ENCODE measurements at places on chromosomes 2 and 18.
A peak's percentile ranks its signal among the peaks of the same experiment; 100 is the strongest.

GRCh38 chr2:134289225-134289624 is 35.4 kb downstream of the MGAT5 start:
- no peaks in the 10 kb centered on the region for H3K36me3 ChIP-seq
- H3K27ac ChIP-seq: no peak overlapping the region
- peak; percentile 48 for DNase-seq
- no peak overlapping the region for H3K4me3 ChIP-seq

DNA sequence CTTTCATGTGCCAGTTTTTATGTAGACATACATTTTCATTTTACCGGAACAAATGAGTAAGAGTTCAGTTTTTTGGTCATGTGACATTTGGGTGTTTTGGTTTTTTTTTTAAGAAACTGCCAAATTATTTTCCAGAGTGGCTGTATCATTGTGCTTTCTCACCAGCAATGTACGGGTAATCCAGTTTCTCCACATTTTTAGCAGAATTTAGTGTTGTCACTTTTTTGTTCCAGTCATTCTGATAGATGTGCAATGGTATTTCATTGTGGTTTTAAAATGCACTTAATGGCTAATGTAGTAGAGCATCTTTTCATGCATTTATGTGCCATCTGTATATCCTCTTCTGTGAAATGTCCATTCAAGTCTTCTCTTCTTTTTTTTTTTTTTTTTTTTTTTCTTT is 126.5 kb upstream of the FBXO11 start:
- H3K27me3 ChIP-seq: no peaks in the 10 kb centered on the region
- no peak overlapping the region for H3K27ac ChIP-seq
- no peak for DNase-seq
- H3K4me1 ChIP-seq: no peaks in the 10 kb centered on the region

DNA sequence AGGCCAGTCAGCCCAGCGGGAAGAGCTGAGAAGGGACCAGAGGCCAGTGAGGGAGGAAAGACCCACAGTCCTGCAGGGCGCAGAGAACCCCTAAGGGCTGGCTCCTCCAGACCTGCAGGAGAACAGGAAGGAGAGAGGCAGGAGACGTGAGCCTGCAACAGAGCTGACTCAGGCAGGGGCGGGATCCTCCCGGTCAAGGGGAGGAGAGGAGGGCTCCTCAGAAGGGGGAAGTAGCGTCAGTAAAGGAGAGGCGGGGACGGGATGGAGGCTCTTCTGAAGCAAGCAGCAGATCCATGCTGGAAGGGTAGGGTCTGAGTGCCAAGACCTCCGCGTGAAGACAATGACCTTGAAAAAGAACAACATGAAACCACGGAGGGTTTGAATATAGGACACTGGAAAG is 50.8 kb downstream of the TRABD2A start:
- H3K27me3 ChIP-seq: no peaks in the 10 kb centered on the region
- H3K27ac ChIP-seq: no peak overlapping the region
- H3K4me3 ChIP-seq: no peak overlapping the region
- no peaks in the 10 kb centered on the region for H3K4me1 ChIP-seq
- H3K36me3 ChIP-seq: no peaks in the 10 kb centered on the region

GRCh38 chr2:220104871-220105351 is 477.5 kb downstream of the SLC4A3 start:
- H3K4me1 ChIP-seq: no peaks in the 10 kb centered on the region
- H3K27ac ChIP-seq: no peak overlapping the region
- no peaks in the 10 kb centered on the region for H3K27me3 ChIP-seq
- DNase-seq: no peak
- no peaks in the 10 kb centered on the region for H3K36me3 ChIP-seq

- no peaks in the 10 kb centered on the region for H3K4me1 ChIP-seq
- no peak overlapping the region for H3K4me3 ChIP-seq
- H3K36me3 ChIP-seq: no peaks in the 10 kb centered on the region
These were observed 309.5 kb upstream of the HS6ST1 start for GRCh38 chr2:128628206-128628605.

DNA sequence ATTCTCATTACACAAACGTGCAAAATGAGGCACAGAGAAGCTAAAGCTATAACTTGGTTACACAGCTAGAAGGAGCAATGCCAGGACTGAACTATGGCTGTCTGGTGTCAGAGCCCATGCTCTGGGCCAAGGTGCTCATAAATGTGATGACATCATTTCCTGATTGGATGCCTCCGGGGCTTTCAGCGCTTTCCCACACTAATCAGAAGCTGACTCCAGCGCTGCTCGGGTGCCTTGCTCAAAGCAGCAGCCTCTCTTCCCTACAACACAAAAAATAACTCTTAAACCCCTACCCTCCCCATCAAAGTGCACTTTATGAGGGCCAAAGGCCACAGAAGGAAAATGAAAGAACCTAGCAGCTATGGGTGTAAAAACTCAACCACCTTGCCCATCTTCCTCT is 90.7 kb downstream of the STK39 start:
- peaks cover 4% of the 10 kb centered on the region for H3K36me3 ChIP-seq
- no peak overlapping the region for H3K27ac ChIP-seq
- no peak for DNase-seq
- H3K4me3 ChIP-seq: no peak overlapping the region
- H3K27me3 ChIP-seq: no peaks in the 10 kb centered on the region

GRCh38 chr2:186328838-186329237 is 157.2 kb upstream of the ZC3H15 start:
- no peak overlapping the region for H3K27ac ChIP-seq
- no peak for DNase-seq
- no peak overlapping the region for H3K4me3 ChIP-seq
- no peaks in the 10 kb centered on the region for H3K36me3 ChIP-seq
- H3K27me3 ChIP-seq: no peaks in the 10 kb centered on the region

GRCh38 chr2:113888641-113889470 is 1.0 kb upstream of the ACTR3 start:
- H3K27me3 ChIP-seq: no peaks in the 10 kb centered on the region
- peaks cover 30% of the 10 kb centered on the region for H3K4me1 ChIP-seq
- no peak for DNase-seq
- no peaks in the 10 kb centered on the region for H3K36me3 ChIP-seq
- H3K27ac ChIP-seq: peak overlapping the region; percentile 99

DNA sequence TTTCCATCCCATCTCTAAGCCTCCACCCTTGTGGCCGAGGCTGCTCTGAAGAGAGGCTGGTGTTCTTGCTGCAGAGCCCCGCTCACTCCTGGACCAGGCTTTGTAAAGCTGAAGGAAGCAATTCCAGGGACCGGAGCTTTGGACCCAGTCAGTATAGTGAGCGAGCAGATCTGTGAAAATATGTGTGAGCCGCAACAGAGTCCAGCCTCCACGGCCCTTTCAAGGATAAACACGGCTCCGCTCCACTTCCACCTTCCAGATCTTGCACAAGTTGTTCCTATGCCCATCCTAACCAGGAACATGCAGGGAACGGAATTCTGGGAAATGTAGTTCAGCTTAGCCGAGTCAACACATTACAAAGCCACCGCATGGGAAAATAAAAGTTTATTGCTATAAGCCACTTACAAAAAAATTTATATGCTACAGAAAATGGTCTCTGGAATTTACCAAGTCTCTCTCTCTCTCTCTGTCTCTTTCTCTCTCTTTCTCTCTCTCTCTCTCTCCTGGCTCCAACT is 151.7 kb upstream of the ZNF521 start:
- no peaks in the 10 kb centered on the region for H3K27me3 ChIP-seq
- DNase-seq: peak; percentile 74
- H3K4me3 ChIP-seq: peak overlapping the region; percentile 49
- no peaks in the 10 kb centered on the region for H3K4me1 ChIP-seq
- peak overlapping the region; percentile 45 for H3K27ac ChIP-seq

DNA sequence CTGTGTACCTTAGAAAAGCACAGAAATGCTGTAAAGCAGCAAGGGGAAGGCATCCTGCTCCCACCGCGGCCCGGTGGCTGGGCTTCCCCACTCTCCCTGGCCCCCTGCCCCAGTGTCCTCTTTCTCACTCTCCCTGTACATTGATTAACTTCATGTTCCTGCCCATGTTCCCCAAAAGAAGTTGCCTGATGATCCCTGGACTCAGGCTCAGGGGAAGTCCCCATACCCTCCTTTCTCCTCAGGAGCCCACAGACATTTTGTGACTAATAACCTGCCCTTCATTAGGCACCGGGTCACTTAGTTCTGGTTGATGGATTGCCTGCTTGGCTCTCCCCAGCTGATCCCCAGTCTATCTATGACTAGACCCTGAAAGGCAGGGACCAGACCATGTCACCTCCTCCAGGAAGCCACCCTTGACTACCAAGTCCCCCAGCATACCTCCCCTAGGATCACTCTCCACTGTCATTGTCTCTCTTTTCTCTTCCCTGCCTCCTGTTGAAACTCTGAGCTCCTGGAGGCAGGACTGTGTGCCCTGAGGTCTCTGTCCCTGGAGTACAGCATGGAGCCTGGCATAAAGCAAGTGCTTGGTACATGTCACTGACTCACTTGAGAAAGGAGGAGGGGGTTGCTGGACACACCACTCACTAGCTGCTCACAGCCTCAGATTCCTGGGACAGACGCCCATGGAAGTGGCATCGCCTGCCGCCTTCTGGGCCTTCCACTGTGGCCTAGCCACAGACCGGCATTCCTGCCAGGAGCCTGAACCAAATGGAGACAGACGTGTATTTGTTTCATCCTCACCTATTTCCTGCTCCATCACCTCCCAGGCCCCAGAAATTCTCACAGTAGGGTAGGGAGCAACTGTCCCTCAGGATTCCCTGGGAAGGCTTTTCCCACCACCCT is 13.5 kb downstream of the MALL start:
- peaks cover 46% of the 10 kb centered on the region for H3K4me1 ChIP-seq
- peak overlapping the region; percentile 9 for H3K4me3 ChIP-seq
- peaks cover 3% of the 10 kb centered on the region for H3K27me3 ChIP-seq
- DNase-seq: no peak
- H3K36me3 ChIP-seq: no peaks in the 10 kb centered on the region
- peak overlapping the region; percentile 87 for H3K27ac ChIP-seq

- no peak overlapping the region for H3K27ac ChIP-seq
- no peaks in the 10 kb centered on the region for H3K27me3 ChIP-seq
- DNase-seq: no peak
These were observed 978.1 kb upstream of the CDH2 start for GRCh38 chr18:29154758-29155725.

- no peak overlapping the region for H3K4me3 ChIP-seq
- H3K4me1 ChIP-seq: no peaks in the 10 kb centered on the region
- no peaks in the 10 kb centered on the region for H3K36me3 ChIP-seq
- no peak for DNase-seq
- H3K27me3 ChIP-seq: no peaks in the 10 kb centered on the region
These were observed 100.8 kb upstream of the ATP5MC3 start for GRCh38 chr2:175282300-175282699.

DNA sequence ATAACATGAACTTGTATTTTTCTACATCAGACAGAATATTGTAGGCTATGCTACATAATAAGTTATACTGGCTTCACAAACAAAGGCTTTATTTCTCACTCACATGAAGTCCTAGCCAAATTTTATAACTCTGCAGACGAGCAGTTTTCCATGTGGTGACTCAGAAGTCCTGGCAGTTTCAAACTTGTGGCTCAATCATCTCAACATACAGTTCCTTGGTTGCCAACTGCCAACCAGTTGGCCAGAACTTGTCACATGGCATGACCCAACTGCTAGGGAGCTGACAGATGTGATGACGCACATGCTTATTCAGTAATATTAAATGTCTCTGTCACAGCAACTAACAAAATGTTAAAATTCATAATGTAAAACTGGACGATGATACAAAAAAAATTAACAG is 63.8 kb upstream of the ZC3H15 start:
- DNase-seq: peak; percentile 63
- H3K27me3 ChIP-seq: no peaks in the 10 kb centered on the region
- no peak overlapping the region for H3K4me3 ChIP-seq
- H3K36me3 ChIP-seq: peaks cover 4% of the 10 kb centered on the region
- no peaks in the 10 kb centered on the region for H3K4me1 ChIP-seq

DNA sequence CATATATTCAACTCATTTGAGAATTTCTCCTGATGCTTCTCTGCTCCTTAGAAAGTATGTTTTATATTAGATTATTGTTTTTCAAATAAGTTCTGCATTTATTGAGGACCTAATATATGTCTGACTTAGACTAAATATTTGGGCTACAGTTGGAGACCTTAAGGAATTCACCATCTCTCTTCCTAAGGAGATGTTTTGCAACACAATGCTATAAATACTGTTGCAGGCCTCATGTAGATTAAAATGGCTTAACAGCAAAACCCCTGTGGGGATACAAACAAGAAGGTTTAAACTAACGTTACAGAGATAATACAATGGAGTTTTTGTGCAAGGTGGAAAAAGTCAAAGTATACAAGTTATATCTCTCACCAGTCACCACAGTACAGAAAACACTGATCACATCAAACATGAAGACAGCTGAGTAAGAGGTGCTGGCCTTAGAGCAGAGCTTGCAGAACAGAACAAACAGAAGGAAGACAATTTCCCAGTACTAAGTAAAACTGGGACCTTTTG is 20.1 kb upstream of the BMPR2 start:
- H3K4me1 ChIP-seq: no peaks in the 10 kb centered on the region
- H3K27me3 ChIP-seq: no peaks in the 10 kb centered on the region
- H3K4me3 ChIP-seq: no peak overlapping the region
- no peak overlapping the region for H3K27ac ChIP-seq
- no peak for DNase-seq

DNA sequence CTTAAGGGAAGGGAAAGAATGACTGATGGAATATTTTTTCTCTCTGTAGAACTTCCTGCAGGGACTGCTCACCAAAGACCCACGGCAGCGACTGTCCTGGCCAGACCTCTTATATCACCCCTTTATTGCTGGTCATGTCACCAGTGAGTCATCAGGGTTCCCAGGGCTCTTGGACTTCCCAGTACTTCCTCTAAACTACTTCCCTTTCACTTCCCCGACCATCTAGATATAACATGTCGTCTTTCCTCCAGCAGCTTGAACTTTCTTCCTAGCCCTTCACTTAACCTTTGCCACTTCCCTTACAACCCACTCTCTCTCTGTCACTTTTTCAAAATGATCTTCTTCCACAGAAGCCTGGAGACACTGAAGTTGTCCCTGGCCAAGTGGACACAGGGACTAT is 7.2 kb downstream of the STK36 start:
- no peak for DNase-seq
- peaks cover 35% of the 10 kb centered on the region for H3K36me3 ChIP-seq
- no peaks in the 10 kb centered on the region for H3K27me3 ChIP-seq

DNA sequence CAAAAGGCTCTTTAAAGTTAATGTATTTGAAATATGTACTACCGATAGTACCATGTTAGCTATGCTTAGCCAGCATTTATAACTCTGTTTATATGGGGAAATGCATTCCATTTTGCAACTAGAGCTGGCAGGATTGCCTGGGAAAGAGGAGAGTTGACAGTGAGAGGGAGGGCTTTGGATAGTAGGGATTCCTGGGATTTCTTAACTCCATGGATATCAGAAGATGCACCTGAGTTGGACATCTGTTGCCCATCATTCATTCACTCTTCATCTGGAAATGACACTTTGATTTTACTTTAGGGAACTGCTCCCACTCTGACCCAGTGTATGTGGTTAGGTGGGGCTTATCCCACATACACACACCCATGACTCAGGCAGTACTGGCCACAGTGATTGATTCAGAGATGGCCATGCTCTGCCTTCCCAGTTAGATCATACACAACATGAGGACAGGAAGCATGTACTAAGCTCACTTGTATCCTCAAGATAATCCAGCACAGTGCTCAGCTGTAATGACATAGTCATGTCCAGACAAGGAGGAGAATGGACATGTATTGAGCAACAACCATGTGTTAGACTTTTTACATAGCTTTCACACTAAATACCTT is 248.8 kb downstream of the MREG start:
- H3K36me3 ChIP-seq: no peaks in the 10 kb centered on the region
- H3K27me3 ChIP-seq: no peaks in the 10 kb centered on the region
- no peak overlapping the region for H3K4me3 ChIP-seq
- no peak for DNase-seq
